ENCODE measurements at places on chromosomes 2 and 18.

DNA sequence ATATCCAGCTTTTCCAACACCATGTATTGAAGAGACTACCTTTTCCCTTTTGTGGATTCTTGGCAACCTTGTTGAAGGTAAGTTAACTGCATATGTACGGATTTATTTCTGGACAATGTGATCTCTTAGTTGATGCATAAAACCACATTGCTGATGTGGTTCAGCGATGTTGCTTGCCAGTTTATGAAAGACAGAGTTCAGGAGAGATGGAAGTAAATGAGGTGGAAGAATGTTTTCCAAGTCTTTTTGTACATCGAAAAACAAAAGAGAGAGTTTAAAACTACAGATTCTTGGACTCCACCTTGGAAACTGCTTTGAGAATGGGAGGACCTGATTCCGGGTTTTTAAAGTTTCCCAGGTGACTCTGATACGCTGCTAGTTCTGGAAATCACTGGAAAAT, 43.8 kb downstream of the MOB4 start:
- no peak for DNase-seq

- DNase-seq = no peak
Measured at GRCh38 chr2:21280793-21281192, 157.0 kb downstream of the TDRD15 start.

- no peak for DNase-seq
Measured at GRCh38 chr2:16301961-16302360, 361.6 kb downstream of the MYCN start.

- no peak for DNase-seq
Measured at GRCh38 chr2:232573042-232573441, 22.6 kb downstream of the EIF4E2 start.

Data from dorsolateral prefrontal cortex (tissue), 122 donors.